CD8-positive, alpha-beta T cell (primary cell): ENCODE measurements at places on chromosomes 16 and 17.

DNA sequence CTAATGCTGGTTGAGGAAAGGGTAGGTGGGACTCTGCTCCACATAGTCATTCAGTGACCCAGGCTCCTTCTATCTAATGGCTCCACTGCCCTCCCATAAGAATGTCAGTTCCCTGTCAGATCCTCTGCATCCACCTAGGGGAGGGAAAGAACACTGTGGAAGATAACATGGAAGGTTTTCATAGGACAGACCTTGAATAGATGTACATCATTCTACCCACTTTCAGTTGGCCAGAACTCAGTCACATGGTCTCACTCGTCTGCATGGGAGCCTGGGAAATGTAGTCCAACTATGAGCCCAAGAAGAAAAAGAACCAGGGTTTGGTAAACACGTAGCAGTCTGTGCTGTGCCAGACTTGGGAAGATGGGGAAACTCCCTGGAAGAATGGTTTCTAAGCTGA, 27.1 kb upstream of the SCNN1B start:
- no peak for DNase-seq

GRCh38 chr16:15548482-15548891, 94.5 kb downstream of the MARF1 start:
- DNase-seq = no peak

DNA sequence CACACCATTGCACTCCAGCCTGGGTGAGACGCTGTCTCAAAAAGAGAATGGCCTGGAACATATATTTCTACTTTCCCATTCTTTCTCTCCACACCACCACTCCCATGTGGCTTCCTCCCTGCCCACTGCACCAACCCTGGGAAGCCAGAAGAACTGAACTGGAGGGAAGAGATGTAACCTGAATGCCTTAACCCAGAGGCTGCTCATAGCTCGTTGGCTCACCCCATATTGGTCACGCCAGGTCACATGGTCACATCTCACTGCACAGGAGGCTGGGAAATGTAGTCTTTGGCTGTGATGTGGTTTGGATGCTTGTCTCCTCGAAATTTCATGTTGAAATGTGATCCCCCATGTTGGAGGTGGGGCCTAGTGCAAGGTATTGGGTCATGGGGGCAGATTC, 5.9 kb upstream of the DNAH17 start:
- no peak for DNase-seq

DNA sequence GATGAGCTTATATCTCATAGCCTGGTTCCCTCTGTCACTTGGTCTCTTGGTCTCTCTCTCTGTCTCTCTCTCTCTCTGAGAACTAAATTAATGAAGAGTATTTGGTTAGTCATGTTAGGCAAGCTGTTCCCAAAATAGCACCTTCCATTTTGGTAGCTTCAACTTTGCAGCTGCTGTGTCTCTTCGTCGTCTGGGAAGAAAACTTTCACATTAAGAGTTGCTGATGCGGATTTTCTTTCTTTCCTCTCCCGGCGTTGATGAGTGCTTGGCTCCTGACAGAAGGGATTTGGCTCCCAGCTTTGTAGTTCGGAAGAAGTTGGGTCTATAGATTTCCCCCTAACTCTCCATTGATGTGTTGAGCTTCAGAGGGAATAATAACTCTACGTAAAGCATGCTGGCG, at the start of gene RBFOX1:
Gene RBFOX1 (plus strand): TSS at position 235 of the 400 bp plus-strand sequence.
- DNase-seq = no peak
